ENCODE measurements at places on chromosomes 3 and 15.

GRCh38 chr3:47370887-47371697 is 9.7 kb upstream of the PTPN23 start:
- peak; percentile 21 for DNase-seq

GRCh38 chr15:40276927-40277326 is 5.9 kb downstream of the ANKRD63 start:
- DNase-seq = no peak

GRCh38 chr3:55691141-55691540 is 204.0 kb upstream of the WNT5A start:
- DNase-seq = no peak

GRCh38 chr3:107574650-107575049 is 51.9 kb downstream of the BBX start:
- DNase-seq = no peak

- no peak for DNase-seq
Observed at GRCh38 chr3:170257145-170257544, 34.9 kb downstream of the PRKCI start.

DNA sequence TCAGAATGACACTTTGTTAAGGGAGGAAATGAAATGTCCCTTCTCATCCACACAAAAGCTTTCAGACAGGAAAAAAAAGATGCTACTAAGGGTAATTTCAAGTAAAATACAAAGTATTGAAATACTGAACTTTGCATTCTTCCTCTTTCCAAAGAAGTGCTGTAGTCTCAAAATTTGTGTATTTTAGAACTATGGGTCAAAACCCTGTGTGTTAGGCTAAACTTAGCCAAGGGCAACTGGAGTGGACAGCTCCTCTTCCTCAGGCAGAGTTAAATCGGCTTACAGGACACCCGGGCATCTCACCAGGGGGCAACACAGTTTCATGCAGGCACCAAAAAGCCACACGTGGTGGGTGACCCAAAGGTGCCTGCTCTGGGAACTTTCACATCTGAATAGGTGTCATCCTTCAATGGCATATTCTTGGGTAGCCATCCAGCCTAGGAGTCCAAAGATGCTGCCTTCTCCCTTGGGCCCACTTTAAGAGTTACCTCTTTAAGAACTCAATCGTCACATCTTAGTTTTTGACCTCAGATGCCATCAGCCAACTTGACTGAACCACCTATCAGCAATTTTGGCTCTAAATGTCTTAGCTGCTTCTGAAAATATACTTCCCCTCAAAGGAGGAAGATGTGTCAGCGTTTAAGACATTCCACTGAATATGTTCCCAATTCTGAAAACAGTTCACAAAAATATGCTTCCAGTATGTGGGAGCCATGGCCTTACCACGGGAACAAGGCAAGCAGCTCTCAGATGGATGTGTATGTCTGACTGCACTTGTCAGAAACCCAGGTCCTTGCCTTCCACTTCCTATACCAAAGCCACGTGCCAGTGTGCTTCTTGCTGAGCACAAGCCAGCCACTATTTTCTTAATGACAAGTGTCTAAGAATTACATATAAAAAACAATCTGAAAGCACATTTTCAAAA is 32.2 kb upstream of the MUC13 start:
- DNase-seq = no peak

GRCh38 chr3:1197051-1197450 is 104.2 kb downstream of the CNTN6 start:
- DNase-seq = no peak

DNA sequence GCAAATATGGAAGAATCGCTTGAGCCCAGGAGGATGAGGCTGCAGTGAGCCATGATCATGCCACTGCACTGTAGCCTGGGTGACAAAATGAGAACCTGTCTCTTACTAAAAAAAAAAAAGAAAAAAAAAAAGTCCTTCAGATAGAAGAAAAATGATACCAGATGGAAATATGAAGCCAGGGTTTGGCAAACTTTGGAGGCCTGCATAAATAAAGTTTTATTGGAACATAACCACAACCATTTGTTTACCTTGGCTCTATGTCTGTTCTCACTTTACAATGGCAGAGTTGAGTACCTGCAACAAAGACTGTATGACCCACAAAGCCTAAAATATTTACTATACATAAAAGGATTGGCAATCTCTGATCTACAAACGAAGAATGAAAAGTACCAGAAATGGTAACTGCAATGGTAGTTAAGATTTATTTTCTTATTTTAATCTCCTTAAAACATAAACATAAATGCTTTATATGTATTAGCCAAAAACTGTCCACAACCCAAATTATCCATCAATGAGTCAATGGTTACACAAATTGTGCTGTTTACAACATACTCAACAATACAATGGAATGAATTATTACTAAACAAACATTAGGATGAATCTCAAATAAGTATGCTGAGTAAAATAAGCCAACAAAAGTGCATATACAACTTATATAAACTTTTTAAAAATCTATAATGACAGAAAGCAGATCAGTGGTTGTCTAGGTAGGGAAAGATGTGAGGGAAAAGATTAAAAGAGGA is 41.8 kb downstream of the GOLGB1 start:
- no peak for DNase-seq

DNA sequence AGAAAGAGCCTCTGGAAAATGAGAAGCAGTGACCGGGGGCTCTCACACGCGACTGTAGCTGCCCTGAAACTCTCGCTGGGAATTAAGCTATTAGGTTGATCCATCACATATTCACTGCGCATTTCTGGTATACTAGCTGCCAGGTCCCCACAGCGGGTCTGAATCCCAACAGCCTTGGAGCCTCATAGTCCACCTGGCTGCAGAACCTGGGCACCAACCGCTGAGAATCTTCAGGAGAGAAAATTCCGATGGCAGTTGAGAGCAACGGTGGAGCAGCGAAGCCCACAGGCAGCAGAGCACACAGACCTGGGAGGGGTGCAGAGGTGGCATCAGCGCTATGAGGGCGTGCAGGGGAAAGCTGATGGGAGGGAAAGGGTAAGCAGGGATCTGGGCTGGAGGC is 75.1 kb downstream of the FAM174B start:
- DNase-seq = no peak

DNA sequence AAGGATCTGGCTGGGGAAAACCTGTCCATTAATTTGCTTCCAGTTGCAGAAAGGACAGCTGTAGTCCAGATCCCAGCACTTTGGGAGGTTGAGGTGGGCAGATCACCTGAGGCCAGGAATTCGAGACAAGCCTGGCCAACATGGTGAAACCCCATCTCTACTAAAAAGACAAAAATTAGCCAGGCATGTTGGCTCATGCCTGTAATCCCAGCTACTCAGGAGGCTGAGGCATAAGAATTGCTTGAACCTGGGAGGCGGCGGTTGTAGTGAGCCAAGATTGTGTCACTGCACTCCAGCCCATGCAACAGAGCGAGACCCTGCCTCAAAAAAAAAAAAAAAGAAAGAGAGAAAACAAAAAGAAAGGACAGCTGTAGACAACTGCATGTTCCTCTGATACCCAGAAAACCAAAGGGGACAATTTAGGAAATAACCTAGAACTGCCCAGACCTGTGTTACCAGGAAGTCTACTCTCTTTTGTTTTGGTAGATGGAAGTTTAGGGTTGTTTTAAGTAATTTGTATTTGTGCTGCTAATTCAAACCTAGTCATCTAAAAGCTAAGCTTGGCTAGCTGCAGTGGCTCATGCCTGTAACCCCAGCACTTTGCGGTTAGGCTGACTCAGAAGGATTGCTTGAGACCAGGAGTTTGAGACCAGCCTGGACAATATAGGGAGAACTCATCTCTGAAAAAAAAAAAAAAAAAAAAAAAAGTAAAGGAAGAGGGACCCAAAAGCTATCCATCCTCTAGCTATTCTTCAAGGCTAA is 22.7 kb downstream of the EXD1 start:
- no peak for DNase-seq

- DNase-seq = no peak
Observed at GRCh38 chr15:59993950-59994401, 10.1 kb upstream of the FOXB1 start.

DNA sequence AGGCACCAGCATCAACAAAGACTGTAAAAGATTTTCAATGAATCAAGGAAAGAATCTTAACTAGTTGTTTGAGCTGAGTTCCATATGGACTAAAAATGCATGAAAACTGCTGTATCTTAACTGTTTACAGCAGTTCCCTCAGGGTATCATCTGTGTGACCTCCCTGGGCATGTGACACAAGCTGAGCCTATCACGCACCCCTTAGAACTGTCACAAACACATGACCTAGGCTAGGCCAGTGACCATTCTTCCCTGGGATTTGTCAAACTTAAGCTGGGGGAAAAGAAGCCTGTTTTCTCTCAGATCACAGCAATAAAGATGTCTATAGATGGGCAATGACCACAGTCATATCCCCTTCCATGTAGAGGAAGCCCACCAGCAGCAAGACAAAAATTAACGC is 35.7 kb downstream of the IGF2BP2 start:
- DNase-seq = no peak

GRCh38 chr15:70111203-70112073 is 13.7 kb upstream of the TLE3 start:
- peak; percentile 19 for DNase-seq

DNA sequence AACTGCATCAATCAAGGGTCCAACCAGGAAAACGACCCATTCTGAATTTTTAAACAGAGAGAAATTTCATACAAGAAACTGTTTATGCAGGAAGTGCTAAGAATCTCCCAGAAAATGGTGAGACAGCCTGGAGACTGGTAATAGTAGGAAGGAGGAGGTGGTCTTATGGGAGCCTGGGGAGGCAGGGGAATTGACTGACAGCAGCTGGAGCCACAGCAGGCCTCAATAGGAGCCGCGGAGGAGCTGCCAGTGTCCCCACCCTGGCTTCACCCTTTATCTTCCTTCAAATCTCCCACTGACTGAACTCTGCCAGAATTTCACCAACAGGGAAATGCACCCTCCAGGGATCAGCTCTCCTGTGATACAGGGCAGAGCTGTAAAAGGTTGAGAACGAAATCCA is 7.5 kb upstream of the C3orf80 start:
- DNase-seq = no peak

DNA sequence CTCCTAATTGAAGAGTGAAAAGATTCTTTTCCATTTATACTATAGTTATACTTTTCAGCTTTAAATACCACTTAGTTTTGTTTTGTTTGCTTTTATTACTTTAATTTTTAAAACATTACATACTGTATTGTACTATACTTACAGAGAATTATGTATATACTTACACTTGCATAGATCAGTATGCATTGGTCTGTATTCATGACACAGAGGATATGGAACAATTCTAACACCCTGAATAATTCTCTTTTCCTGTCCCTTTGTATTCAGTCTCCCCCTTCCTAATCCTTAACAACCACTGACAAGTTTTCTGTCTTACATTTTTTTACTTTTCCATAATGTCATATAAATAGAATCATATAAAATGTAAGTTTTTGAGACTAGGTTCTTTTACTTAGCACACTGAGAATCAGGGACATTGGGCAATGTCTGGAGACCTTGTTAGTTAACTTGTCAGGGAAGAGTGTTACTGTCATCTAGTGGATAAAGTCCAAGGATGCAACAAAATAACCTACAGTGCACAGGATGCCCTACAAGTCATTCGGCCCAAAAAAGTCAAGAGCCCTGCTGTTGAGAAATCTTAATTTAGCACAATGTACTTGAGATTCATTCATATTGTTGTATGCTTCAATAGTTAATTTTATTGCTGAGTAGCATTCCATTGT is 95.7 kb upstream of the MCTP2 start:
- no peak for DNase-seq

- no peak for DNase-seq
Observed at GRCh38 chr3:98766924-98767323, 3.8 kb downstream of the ST3GAL6 start.

- DNase-seq = no peak
Observed at GRCh38 chr15:27871078-27871901, 227.8 kb downstream of the OCA2 start.

DNA sequence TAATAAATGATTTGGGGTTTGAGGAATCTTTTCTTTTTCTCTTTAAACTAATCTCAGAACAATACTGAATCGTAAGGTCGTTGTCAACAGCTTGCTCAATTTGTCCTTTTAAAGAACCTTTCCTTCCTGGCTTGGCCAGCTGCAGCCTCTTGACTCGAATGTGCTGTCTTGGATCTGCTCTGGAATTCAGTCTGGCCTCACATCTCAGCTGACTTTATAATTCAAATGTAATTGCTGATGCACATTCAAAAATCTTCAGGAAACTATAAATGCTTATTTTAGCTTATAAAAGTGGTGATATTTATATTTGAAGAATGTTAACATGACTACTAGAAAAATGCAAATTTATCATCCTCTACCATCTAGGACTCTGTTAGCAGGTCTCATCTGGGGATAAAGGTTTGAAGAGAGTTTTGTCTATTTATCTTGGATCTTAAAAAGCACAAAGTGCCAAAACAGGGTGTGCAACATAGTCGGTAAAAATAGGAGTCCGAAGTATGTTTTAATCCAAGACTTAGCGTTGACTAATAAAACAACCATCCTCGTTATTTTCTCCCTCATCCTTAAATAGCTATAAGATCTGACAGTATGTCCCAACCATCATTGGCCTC is 1035.2 kb downstream of the MCTP2 start:
- DNase-seq = no peak

GRCh38 chr3:8472549-8472948 is 29.1 kb upstream of the LMCD1 start:
- DNase-seq = no peak

GRCh38 chr3:58074997-58075396 is 66.8 kb downstream of the FLNB start:
- DNase-seq = peak; percentile 73

- no peak for DNase-seq
Observed at GRCh38 chr3:11567516-11568467, 75.9 kb downstream of the VGLL4 start.

GRCh38 chr3:150610785-150611184 is 7.7 kb downstream of the SELENOT start:
- no peak for DNase-seq

- no peak for DNase-seq
Observed at GRCh38 chr3:2458816-2459215, 360.1 kb downstream of the CNTN4 start.

- no peak for DNase-seq
Observed at GRCh38 chr3:141308588-141309218, 59.6 kb upstream of the ZBTB38 start.

DNA sequence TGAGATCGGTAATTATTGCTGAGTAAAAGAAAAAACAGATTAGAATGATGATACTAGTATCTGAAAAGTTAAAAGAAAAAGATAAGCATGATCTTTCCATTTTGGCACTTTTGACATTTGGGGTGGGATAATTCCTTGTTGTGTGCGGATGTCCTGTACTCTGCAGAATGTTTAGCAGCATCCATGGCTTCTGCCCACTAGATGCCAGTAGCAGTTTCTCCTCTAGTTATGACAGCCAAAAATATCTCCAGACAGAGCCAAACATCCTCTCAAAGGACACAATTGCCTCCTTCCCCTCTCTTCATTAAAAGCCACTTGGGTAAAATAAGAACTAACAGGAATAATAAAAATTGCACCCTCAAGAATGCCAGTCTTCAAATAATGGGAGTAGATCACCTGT is 468.8 kb upstream of the GRM7 start:
- DNase-seq = no peak
